ENCODE measurements at places on chromosomes 12 and 14.
A peak's percentile ranks its signal among the peaks of the same experiment; 100 is the strongest.

- DNase-seq: no peak
Observed at GRCh38 chr12:96054244-96054610, 18.8 kb upstream of the LTA4H start.

- DNase-seq: no peak
Observed at GRCh38 chr14:50533241-50533705, 904 bp upstream of the MAP4K5 start.

- DNase-seq: no peak
Observed at GRCh38 chr12:20370866-20371519, 2.7 kb downstream of the PDE3A start.

DNA sequence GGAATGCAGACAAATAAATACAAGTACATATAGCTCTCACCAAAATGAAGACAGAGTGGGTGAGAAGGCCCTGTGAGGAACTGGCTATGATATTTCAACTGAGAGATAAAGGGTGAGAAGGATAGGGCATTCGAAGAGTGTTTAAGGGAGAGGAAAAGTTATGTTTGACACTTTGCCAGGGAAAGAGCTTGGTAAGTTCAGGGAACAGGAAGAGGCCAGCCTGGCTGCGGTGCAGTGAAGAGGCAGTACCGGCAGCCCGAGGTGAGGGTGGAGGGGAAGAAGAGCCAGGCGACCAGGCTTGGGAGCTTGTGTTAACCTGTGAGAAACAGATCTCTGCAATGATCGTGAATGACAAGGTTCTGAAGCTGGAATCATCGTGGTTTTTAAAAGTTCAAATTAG is 84.7 kb upstream of the RFX4 start:
- DNase-seq: no peak

DNA sequence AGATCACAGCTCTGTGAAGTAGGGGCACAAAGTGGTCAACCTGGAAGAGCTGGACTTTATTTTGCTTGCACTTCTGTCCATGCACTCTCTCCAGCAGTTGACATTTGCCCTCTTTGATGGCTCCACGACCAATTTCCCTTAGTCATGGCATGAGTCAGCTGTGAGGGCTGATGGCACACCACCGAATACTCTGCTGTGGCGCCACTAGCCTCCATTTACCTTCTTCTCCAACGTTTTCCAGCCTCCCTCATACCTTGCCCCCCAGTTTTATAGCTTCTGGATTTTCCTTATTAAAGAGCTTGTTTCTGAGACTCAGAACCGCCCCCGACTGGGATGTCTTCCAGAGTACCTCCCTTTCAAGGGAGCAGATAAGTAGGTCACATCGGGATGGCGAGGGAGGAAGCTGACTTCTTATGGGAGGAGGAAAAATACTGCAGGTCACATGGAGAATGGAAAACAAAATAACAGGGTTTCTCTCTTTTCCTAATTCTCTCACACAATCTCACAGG is 17.6 kb downstream of the NINJ2 start:
- peak; percentile 79 for DNase-seq

GRCh38 chr12:122190842-122191668 is 8.1 kb downstream of the LRRC43 start:
- DNase-seq: peak; percentile 64

DNA sequence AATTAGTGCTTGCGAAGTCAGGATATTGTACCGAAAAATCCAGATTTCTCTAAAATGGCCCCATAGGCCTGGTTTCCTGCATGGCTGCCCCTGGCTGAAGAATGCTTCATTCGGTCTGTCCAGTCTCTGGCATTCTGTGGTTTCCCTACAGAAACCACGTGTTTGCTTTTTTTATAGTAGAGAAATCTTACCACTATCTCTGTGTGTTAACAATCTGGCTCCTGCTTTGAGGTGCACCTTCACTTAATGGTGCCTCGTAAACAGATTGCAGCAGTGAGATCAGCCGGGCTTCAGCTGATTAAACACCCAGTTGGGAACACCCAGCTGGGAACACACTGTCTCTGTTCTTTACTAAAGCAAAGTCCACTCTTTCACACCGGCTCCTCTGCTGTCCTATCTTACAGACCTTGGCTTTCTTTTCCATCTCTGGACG is 6.7 kb upstream of the DNAAF2 start:
- no peak for DNase-seq

DNA sequence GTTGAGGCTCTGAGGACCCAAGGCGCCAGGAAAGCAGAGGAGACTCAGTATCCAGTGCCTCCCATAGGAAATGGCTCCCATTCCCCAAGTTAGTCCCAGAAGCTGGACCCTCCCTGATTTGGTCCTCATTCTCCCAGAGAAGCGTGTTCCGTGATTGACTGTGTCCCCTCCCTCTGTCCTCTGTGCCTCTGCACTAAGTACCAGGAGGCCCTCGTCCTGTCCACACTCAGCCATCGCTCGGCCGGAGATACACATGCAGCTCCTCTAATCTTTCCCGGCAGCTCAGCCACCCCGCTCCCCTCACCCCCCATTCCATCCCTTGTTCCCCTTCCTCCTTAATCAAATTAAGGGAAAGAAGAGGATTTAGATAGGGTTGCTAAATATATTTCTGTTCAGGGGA is 28.3 kb upstream of the ATP2A2 start:
- no peak for DNase-seq

- peak; percentile 26 for DNase-seq
Observed at GRCh38 chr14:55578511-55578910, 1.5 kb upstream of the KTN1 start.

DNA sequence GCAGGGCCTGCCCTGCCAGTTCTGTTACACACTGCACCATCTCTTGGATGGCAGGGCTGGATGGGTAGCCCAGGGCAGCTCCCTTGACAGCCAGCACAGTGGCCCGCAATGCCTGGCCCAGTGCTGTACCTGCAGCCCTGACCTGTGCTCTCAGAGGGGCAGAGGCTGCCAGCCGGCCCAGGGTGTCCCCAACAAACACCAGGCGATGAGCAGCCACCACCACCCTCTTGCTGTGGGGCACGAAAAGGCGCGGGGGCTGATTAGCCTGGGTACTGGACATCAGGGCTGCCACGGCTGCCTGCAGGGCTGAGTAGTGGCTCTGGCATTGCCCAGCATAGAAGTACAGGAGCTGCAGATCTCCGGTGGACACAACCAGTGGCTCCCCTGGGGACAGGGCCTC is 4.6 kb upstream of the SLC22A17 start:
- no peak for DNase-seq

DNA sequence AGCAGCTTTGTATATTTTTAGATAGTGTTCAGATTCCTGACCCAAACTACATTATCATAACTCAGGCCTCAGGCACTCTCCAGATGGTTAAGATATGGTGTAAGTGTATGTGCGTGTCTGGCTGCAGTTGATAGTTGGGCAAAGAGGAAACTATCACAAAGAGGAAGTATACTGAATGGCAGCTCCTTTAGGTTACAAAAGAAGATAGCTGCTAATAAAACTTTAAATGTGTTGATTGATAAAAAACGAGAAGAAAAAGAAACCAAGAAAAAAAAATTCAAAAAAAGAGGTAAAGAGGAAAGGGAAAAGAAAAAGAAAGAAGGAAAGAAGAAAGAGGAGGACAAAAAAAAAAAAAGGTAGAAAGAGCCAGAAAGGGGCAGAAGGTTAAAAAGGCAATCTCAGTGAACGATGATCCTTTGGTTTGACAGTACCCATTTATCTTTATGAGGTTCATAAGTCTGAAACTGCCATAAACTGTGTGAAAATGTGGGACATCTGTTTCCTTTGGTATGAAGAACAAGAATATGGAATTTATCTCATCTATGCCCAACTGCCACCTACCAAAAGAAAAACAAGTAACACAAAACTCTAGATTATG is 42.2 kb downstream of the TAOK3 start:
- DNase-seq: no peak

DNA sequence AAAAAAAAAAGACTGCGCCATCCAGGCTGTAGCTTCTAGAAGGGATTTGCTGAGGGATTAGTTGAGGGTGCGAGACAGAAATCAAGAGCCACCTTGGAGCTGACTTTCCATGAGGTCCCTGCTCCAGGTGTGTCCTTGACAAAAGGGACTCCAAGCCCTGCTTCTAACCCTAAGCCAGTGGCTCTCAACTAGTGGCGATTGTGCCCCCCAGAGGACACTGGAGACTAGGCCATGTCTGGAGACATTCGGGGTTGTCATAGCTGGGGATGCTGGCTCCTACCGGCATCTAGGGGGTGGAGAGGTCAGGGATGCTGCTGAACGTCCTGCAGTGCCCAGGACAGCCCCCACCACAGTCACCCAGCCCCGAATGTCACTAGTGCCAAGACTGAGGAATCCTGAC is 40.6 kb downstream of the SPRING1 start:
- peak; percentile 30 for DNase-seq

DNA sequence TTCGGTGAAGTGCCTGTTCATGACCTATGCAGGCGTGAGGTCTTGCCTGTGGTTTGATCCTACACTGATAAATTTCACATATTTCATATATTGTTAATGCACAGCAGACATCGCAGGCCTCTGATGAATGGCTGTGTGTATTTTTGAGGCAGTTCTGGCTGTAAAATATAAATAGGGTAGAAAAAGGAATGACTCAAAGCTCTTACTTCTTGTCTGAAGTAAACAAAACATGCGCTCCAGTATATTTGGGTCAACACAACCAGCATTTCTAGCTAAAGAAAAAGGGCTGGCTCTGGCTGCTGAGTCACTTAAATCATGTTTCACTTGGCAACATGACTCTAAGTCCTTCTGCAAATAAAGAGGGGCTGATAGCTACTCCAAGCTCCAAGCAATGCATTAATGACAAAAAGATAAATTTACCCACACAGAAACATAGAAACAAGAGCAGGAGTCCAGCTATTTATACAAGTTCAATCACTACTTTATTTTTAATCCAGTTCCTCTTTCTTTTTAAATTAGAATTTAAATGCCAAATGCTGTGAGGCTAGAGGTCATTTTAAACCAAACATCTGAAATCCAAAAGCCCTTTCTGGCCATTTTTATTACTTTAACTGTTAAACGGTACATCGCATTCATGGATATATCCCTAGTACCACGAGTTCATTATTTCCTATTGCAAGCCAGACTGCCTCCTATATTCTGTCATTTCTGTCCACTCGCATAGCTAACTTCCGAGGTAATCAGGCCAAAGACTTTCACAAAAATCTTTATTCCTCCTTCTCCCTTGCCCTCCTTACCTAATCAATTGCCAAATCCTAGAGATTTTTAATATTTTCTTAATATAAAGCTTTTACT is 54.3 kb upstream of the TMCC3 start:
- DNase-seq: peak; percentile 88

DNA sequence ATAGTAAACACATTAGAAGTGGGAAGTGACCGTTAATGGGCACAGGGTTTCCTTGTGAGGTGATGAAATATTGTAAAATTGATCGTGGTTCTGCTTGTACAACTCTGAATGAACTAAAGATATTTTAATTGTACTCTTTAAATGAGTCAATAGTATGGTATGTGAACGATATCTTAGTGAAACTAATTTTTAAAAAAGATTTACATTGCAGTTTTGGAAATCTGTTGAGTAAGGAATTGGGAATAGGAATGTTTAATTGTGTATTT is 1.7 kb downstream of the ZNF410 start:
- peak; percentile 43 for DNase-seq

DNA sequence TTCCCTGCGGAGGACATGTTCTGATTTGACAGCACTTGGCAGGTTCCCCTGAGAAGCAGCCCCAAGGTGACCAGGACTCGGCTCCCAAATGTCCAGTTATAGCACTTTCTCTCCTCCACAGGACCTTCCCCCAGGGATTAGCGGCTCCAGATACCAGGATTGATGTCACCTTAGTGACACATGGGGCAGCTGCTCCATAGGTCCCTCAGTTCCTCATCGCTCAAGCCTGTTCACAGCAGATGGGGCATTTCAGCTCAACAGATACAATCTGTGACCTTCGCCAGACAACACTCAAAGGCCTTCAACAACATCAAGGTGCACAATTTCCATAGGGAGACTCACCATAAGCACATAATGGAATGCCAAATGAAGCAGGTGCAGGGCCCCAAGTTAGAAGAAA is 67.9 kb upstream of the ZFP36L1 start:
- DNase-seq: no peak

DNA sequence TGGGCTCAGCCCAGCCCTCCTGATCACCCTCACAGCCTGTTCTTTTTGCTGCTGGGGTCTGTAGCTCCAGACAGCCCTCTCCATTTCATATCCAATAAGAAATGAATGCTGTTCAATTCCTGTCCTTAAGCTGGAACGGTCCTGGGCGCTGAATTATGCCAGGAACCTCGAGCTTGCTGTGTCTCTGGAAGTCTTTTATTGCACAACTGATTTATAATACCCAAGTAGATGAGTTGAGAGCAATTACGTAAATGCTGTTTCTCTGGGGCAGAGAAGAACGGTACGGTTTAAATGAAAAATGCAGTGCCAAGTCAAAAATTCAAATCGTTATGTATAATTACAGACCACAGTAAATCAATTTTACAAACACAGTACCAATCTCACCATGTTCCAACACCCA is 161.0 kb downstream of the SAMD4A start:
- peak; percentile 61 for DNase-seq

GRCh38 chr12:5480218-5480937 is 48.5 kb downstream of the NTF3 start:
- DNase-seq: no peak

GRCh38 chr14:89165189-89166181 is 251.5 kb downstream of the FOXN3 start:
- no peak for DNase-seq

- peak; percentile 74 for DNase-seq
Observed at GRCh38 chr12:124020514-124020949, 47.5 kb downstream of the ZNF664 start.

- DNase-seq: peak; percentile 82
Observed at GRCh38 chr14:100972118-100972897, 68.8 kb upstream of the RTL1 start.

- no peak for DNase-seq
Observed at GRCh38 chr14:105250986-105251385, 2.7 kb downstream of the BTBD6 start.

DNA sequence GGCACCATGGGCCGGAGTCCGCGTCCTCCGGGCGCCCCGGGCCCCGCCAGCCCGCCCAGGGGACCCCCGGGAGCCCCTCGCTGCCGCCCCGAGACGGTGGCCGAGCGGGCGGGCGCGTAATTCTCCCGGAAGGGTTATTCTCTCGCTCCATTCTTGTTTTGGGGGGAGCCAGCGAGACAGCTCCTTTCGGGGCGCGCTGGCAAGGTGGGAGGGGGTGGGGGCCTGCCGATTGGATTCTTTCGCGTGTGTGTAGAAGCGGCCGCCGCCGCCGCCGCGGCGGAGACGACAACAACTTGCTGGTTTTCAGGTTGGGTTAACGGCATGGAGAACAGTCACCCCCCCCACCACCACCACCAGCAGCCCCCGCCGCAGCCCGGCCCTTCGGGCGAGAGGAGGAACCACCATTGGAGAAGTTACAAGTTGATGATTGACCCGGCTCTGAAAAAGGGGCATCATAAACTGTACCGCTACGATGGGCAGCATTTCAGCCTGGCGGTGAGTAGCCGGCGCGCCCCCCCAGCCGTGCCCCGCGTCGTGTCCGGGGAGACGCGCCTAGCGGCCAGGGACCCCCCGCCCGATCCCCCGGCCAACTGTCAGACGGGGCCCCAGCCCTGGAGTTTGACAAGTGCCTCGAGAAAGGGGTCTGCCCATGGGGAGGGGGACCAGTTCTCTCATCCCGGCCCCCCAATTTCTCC is 755 bp downstream of the SETD1B start:
- DNase-seq: no peak

GRCh38 chr12:52703878-52704277 is 554 bp upstream of the KRT77 start:
- DNase-seq: no peak

- DNase-seq: no peak
Observed at GRCh38 chr12:32897281-32897610, 669 bp upstream of the PKP2 start.

All from fibroblast of mammary gland (primary cell).